ENCODE measurements at places on chromosomes 7 and 10.

DNA sequence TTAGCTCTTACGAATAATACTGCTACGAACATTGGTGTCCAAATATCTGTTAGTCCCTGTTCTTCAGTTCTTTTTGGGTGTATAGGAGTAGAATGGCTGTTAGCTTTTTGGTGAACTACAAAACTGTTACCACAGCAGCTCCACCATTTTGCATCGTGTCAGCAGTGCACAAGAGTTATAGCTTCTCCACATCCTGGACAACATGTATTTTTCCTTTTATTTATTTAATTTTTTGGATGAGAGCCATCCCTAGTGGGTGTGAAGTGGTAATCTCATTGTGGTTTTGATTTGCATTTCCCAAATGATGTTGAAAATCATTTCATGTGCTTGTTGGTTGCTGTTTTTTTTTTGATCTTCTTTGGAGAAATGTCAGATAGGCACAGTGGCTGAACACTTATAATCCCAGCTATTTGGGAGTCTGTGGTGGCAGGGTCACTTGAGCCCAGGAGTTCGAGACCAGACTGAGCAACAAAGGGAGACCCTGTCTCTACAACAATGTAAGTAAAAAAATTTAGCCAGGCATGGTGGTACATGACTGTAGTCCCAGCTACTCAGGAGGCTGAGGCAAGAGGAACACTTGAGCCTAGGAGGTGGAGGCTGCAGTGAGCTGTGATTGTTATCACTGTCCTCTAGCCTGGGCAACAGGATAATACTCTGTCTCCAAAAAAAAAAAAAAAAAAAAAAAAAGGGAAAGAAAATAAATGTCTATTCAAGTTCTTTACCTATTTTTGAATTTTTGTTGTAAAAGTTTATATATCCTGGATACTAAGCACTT is 31.7 kb downstream of the TRIM24 start:
- DNase-seq: peak; percentile 38

GRCh38 chr7:43678315-43678714 is 51.0 kb downstream of the COA1 start:
- DNase-seq: no peak

GRCh38 chr10:43109671-43110249 is 28.5 kb upstream of the CSGALNACT2 start:
- DNase-seq: no peak

DNA sequence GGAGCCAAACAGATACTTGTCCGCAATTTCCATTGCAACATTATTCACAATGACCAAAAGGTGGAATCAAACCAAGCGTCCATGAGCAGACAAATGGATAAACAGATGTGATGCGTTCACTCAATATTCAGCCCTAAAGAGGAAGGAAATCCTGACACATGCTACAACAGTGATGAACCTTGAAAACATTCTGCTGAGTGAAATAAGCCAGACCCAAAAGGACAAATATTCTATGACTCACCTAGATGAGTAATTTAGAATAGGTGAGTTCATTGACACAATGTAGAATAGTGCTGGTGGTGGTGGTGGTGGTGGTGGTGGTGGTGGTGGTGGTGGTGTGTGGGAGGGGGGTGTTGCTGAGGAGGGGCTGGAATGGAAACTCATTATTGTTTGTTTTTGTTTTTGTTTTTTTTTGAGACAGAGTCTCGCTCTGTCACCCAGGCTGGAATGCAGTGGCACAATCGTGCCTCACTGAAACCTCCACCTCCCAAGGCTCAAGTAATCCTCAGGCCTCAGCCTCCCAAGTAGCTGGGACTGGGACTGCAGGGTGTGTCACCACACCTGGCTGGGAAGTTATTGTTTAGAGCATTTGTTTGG is 28.6 kb downstream of the SMKR1 start:
- peak; percentile 91 for DNase-seq

DNA sequence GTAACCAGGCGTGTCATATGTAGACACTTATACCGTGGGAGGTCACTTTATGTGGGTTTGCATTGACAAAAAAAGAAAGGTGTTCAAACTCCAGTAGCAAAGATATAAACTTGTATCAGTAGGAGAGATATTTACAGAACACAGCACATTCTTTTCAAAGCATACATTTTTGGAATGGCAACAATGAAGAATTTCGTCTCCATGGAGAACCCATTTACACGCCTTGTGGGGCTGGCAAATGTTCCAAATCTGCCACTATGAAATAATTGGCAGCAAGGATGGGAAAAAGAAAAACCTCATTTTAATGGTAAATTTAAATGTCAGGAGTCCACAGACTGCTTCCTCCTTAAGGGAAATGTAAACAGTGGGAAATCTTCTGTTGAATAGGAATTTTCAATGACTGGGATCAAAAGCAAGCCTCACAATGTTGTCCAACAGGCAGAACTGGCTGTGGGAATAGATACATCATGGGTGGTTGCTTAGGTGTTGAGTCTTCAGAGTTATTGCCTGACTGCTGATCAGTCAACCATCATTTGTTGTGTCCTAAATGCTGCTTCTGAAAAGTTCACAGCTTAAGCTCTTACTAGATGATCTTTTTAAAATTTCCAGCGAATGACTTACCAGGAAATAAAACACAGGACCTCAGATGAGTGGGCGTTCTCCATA is 256.6 kb upstream of the SEMA3C start:
- DNase-seq: peak; percentile 21

GRCh38 chr7:82122275-82122674 is 321.3 kb downstream of the CACNA2D1 start:
- DNase-seq: no peak

GRCh38 chr7:151637781-151638261 is 118.1 kb upstream of the RHEB start:
- peak; percentile 21 for DNase-seq

GRCh38 chr7:16785846-16786245 is 19.0 kb downstream of the AGR2 start:
- no peak for DNase-seq
